ENCODE measurements at places on chromosomes 7 and 10. TPM values are rescaled to one million over a fixed set of nuclear protein-coding genes. Genes with fewer than 3 reads are reported as not detected.
A peak's percentile ranks its signal among the peaks of the same experiment; 100 is the strongest.

GRCh38 chr10:78950656-78951587 is 117.8 kb upstream of the ZMIZ1 start:
- DNase-seq = no peak

DNA sequence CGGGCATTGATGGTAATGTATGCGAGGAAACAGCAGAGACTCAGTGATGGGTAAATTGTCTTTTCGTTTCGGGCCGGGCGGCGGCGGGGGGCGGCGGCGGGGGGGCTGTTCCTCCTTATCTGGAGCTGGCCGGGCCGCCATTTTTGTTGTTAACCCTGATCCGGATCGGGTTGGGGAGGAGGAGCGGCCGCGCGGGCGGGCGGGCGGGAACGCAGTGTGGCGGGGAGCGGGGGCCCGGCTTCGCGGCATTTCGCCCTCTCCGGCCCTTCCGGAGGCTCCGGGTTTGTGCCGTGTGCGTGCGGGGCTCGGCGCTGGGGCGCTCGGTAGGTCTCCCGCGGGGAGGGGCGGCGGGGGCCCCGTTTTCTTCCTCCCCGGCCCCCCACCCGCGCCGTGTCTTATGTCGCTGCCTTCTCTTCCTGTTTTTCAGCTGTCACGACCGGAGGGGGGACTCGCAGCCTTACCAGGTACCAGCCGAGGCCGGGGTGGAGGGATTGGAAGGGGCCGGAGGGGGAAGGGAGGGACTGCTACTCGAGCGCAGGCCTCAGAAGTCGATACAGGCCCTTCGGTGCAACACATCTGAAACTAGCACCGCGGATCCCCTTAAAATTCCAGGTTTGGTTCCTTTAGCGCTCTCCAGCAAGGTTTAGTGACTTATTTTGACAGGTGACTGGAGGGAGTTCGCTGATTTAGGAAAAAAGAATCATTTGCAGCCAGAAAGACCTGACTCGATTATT is 820 bp downstream of the WAC start:
- DNase-seq = peak; percentile 45

DNA sequence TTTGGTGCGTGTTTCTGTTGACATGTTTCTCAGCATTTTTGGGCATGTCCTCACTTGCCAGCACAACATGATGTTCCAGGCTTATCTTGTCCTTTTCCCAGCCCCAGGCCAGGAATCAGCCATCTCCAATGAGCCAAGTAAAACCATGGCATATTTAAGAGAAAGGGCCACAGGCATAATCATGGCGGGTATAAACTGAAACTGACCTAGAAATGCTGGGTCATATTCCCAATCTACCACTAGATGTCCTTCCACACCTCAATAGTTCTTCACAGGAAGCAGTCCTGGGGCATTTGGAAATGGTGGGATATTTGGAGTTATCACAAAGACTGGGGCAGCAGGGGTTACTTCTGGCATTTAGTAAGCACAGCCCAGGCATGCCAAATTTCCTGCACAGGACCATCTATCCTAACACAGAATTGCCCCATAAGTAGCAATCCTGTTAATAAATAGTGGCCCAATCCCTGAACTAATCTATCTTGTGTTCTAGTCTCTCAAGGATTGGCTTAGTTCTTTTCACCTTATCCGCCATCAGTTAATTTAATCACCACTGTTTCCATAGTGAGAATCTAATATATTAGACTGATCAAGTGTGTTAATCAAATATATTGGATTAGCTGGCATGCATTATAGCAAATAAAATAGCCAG is 101.6 kb downstream of the NPSR1 start:
- DNase-seq = peak; percentile 69

DNA sequence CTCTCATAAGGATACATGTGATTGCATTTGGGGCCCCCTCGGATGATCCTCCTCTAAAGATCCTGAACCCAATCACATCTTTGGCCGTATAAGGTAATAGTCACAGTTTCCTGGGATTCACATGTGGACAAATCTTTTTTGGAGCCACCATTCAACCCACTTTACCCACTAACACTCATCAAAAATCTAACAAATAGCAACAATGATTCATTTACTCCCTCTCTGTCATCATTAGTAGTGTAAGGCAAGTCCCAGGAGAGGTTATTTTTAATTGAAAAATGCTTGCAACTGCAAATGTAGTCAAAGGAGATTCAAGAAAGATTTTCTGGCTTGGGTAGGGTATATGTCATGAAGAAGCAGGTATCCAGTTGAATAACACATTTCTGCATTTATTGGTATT is 9.9 kb upstream of the SMKR1 start:
- no peak for DNase-seq

DNA sequence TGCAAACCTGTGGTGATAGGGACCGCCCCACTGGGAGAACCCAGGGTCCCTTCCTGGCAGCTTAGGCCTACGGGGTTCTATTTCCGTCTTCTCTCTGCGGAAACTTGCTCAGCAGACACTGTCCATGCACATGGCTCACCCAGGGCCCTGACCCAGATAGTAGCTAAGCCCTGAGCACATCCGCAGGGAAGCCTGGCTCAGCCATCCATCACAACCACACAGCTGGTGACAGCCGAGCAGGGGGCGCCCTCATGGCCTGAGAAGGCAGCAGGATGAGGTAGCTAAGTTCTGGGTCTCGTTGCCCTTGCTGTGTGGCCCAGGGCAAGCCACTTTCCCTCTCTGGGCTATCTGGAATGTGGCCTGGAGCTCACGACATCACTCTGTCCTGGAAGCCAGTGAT is 23.3 kb downstream of the NPTX2 start:
- DNase-seq = no peak

DNA sequence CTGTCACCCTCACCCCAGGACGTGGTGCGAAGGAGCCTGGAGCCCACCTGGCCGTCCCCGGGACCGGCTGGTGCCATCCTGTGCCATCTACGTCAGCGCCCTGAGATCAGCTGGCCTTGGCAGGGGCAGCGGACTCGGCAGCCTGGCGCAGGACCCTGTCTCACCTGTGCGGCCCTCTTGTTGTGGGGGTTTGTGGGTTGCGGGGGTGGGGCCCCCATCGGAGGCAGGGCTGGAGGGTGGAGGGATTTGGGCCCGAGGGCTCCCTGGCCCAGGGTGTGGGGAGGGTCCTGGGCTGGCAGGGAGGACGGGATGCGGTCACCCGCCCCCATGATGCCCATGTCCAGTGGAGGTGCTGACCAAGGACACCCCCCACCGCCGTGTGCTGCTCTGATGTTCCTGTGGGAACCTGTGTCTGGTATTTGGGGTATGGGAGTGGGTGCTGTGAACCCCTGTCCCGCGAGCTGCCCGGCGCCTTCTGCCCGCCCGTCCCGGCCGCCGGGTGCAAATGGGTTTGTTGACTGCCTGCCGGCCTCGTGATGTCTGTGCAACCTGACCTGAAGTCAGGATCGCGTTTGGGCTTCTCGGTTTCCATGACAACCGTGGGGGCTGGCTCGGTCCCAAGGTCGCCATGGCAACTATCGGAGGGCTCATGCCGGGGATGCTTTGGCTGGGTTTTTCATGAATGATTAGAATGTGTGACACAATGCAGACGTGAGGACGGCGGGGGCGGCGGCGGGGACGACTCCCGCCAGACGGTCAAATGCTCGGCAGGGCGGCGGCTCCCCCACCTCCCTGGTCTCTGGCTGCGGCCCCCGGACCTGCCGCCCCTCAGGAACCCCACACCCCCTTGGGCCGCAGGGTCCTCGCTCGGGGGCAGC is 7.3 kb downstream of the MAFK start:
- DNase-seq = no peak

DNA sequence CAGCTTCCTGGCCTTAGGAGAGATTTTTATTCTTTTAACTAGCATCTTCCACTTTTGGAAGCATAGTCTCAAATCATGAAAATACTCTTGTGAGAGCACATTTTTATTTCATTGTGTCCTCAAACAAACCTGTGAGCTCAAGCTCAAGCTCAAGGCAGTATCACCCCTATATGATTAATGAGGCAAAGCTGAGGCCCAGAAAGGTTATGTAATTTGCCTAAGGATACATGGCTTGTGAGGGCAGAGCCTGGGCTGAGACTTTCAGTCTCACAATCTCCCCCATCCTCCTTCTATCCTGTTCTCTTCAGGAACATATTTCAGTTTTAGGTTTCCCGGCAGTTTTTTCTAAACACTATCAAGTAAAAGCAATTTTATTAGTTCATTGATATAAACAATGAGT is 359.5 kb downstream of the PTEN start:
- no peak for DNase-seq

DNA sequence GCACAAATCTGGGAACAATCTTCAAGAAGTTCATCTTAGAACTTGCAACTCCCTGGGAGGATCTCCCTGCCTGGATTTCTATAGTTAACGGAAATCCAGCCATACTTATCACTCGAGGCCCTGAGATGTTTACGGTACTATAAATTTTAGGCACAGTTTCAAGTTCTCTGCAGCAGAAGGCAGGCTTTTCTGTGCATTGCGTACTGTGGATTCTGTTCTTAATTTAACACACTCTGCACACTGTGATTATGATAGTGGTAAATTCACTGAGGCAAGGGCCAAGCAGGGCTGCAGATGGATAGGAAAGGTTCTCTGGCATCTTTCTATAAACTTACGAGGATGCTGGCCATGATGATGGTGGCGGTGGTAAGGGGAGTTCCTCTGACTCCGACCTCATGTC is 10.6 kb downstream of the INHBA start:
- DNase-seq = no peak

- DNase-seq = no peak
Observed at GRCh38 chr10:23375366-23375765, 30.8 kb upstream of the C10orf67 start.

- DNase-seq = no peak
Observed at GRCh38 chr7:27082171-27082570, 13.6 kb downstream of the HOXA1 start.

DNA sequence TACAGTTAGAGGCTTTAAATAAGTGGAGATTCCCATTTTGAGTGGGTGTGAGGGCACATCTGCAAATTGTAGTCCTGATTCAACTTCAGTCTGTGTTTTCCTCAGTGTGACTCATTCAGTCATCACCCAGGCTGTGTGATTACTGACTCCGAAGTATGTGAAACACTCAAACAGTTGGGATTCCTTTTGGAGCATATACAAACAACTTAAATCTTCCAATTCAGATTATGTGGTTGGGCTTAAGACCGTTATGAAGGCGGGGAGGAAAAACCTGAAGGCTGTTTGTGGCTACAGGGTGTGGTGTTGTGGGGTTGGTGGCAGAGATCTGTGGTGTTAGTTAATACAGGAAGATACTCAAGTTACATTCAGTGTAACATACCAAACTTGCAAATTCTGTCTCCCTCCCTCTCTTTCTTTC is 259.7 kb upstream of the FERD3L start:
- DNase-seq = no peak

DNA sequence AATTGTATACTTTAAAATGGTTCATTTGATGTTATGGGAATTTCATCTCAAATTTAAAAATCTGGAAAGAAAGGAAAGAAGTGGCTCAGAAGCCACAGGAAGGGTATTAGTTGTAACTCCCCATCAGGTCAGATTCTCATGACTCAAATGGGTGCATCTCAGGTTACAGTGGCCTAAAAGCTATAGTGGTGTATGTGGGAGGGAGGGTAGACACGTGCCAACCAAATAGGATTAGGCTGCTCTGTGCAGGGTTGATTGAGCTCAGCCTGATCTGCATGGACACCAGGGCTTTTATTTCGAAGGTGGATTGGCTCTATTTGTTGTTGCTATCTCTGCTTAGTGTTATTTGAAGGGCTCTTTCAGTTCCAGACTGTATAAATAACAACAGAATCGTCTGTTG is 121.5 kb upstream of the PRR15 start:
- no peak for DNase-seq

GRCh38 chr7:134654104-134654775 is 7.6 kb downstream of the BPGM start:
- no peak for DNase-seq

GRCh38 chr7:87512906-87513305 is 37.4 kb upstream of the ABCB4 start:
- DNase-seq = no peak

DNA sequence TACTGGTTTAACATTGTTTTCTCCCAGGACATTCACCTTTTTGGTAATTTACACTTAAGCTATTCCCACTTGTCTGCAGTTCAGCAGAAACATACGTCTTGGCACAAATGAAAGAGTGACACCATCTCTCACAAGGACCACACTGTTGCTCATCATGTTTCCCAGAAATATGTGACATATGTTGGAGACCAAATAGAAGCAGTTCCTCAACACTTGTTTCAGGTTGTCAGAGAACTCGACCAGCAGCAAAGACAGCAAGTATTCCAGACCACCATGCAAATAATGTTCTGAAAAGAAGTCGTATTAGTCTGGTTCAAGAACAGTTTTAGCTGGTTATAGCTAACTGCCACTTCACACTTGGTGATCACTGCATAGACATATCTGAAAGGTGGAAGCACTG is 81.3 kb upstream of the KLF6 start:
- DNase-seq = no peak

- DNase-seq = peak; percentile 29
Observed at GRCh38 chr7:105655067-105655466, 73.8 kb upstream of the EFCAB10 start.

- peak; percentile 70 for DNase-seq
Observed at GRCh38 chr10:7872041-7872442, 53.7 kb downstream of the TAF3 start.

DNA sequence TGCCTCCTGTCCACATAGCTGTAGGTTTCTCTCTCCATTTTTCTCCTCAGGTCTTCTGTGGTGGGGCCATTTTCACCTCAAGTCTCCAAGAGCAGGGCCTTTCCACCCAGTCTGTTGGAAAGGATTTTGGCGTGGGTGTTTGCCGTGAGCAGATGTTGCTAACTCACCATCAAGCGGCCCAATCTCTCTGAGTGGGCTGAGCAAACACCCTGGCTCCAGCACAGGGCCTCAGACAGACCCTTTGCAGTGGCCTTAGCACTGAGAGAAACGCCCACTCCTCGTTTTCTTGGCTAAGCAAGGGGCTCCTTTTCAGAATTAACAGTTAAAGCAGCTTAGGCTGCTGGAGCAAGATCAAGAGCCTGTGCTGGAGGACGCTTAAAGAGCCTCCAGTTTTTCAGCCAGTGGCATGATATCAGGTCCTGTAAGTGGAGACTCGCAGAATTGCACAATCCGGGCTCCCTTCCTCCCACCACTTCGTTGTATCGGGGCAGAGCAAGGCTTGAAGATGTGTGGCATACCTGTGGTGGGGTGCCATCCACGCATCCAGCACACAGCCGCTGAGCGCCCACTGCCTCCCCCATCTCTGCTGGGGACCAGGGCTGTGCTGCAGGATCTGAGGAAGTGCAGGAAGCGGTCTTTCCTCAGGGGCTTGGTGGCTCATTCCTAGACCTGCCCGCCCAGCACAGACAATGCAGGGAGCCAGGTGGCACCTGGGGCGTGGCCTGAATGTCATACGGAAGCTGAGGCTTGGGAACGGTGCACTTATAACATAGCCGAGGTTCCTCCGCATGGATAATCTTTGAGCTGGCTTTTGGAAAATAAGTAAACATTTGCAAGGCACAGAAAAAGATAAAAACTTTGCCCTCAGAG is 142.7 kb downstream of the ADARB2 start:
- no peak for DNase-seq

GRCh38 chr7:12303062-12303461 is 92.0 kb downstream of the TMEM106B start:
- no peak for DNase-seq

- DNase-seq = no peak
Observed at GRCh38 chr10:95392681-95393164, 101.9 kb upstream of the PDLIM1 start.

- no peak for DNase-seq
Observed at GRCh38 chr10:73141603-73142002, 26.2 kb downstream of the ECD start.

GRCh38 chr10:17910125-17910789 is 41.5 kb upstream of the SLC39A12 start:
- DNase-seq = peak; percentile 53

Gene GPR141
- not detected for total RNA-seq

Gene ADAM22
- total RNA-seq = 10.4 TPM

Gene CPA1
- not detected for total RNA-seq

Gene PTPRZ1
- total RNA-seq = not detected

Gene CNNM1
- total RNA-seq = not detected

Gene EPO
- not detected for total RNA-seq

Gene DNAJC9
- total RNA-seq = 57.3 TPM

All from HT-29 (cell line).